OCI-M1 (cell line): ENCODE measurements at places on chromosomes 5 and 9.

DNA sequence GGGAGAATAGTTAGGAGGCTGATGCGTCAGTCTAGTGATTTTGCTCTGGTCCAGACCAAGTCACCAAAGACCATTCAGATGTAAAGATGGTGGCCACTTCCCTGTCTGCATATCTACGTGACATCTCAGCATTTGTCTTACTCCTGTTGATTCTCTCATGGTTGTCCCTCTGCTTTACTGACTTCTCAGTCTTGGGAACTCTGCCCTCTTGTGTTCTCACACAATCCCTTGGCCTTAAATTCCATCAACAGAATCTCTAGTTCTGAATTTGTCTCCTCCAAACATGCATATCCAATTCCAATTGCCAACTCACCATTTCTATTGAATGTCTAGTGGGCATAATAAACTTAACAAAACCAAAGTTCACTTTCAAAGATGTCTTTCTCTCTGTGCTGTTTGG is 147.8 kb downstream of the SLC24A2 start:
- DNase-seq, result peak; percentile 13

DNA sequence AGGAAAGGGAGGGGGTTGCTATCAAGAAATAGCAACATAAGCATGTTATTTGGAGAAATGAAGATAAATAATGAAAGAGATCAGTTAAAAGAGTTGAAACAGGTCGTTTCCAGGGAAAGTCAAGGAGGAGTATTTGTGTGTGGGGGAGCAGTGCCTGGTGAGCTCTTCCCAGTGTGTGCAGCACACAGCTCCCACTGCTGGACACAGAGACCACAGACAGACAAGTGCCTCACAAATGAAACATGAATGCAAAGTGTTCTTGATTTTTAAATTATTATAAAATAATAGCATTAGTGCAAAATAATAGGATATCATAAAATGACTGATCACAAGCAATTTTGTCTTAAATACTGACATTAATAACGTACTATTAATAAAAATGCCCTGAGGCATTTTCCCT is 40.8 kb downstream of the LIFR start:
- DNase-seq, result no peak

DNA sequence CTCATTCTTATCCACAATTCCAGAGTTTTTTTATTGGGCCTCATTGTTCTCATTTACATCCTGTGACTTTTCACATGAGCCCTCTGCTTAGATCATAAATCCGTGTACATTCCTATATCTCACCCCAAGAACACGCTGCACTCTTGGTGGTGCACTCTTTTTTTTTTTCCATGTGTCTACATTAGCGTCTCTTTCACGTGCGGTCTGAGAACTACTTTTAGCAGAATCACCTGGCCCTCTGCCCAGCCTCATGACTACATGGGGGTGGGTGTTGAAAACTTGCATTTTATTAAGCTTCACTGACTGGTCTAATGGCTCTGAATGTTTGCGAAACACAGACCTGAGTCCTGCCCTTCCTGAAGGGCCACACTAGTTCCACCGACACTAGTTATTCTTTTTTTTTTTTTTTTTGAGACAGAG is 18.6 kb downstream of the C9orf57 start:
- peak; percentile 21 for DNase-seq

DNA sequence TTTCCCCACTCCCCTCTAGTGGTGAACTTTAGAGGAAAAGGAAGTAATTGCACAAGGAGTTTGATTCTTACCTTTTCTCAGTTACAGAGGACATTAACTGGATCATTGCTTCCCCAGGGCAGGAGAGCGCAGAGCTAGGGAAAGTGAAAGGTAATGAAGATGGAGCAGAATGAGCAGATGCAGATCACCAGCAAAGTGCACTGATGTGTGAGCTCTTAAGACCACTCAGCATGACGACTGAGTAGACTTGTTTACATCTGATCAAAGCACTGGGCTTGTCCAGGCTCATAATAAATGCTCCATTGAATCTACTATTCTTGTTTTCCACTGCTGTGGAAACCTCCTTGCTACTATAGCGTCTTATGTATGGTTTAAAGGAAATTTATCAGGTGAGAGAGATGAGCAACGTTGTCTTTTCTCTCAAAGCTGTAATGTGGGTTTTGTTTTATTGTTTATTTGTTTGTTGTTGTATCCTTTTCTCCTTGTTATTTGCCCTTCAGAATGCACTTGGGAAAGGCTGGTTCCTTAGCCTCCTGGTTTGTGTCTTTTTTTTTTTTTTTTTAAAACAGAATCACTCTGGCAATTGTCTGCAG is 25.3 kb downstream of the SLC22A5 start:
- DNase-seq, result no peak

GRCh38 chr5:143204474-143205246 is 198.8 kb downstream of the NR3C1 start:
- no peak for DNase-seq

DNA sequence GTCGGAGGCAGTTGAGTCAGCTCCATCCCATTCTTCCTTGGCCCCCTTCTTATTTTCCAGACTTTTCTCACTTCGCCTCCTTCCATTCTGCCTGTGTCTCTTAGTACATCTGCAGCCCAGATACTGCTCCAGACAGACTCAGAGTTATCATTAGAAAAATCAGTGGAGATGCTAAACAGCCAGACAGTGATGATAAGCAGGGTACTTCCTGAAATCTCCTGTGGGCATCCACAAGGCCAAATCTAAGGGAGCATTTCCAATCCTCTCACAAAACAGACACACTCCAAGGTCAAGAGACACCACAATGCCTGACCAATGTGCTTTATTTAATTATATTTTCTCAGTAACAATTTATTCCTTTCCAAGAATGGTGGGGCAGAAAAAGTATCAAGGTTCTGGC is 14.5 kb upstream of the RLN1 start:
- no peak for DNase-seq
